ENCODE measurements at places on chromosomes 1 and 21. TPM values are rescaled to one million over a fixed set of nuclear protein-coding genes. Genes with fewer than 3 reads are reported as not detected.

- H3K4me3 ChIP-seq: no peak overlapping the region
- no peak overlapping the region for H3K27ac ChIP-seq
- no peaks in the 10 kb centered on the region for H3K27me3 ChIP-seq
- DNase-seq: no peak
Observed at GRCh38 chr1:91026320-91026719, 4.5 kb upstream of the ZNF644 start.

DNA sequence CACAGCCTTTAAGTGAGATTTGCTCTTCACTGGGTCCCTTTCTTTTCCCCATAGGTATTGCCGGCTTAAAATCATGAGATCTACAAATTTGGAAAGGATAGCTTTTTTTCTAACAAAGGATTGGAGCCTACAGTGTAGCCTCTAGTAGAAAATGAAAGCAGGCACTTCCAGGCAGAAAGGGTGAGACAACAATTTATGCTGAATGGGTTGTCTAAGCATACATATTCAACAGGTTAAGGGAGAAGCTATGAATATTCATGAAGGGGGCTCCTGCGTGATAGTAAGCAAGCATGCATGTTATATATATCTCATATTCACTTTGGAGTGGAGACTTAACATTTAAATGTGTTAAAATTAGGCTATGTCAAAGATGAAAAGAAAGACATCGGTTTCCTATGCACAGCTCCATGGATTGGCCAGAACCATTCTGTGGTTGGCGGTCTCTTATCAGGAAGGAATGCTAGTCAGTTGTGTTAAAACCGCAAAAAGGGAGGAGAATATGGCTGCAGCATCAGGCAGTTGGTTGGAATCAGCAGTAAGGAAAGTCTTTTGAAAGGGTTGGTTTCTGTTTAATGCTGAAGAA is 66.0 kb downstream of the VCAM1 start:
- no peak for DNase-seq
- no peaks in the 10 kb centered on the region for H3K36me3 ChIP-seq
- no peaks in the 10 kb centered on the region for H3K27me3 ChIP-seq
- peaks cover 3% of the 10 kb centered on the region for H3K4me1 ChIP-seq
- H3K4me3 ChIP-seq: no peak overlapping the region

Gene LCE1D
- not detected for total RNA-seq

GRCh38 chr21:41953831-41954653 is at the start of gene C2CD2:
Gene C2CD2 (minus strand): TSS chr21:41954018. CDS start chr21:41953648, 370 bp downstream.
- H3K36me3 ChIP-seq: no peaks in the 10 kb centered on the region
- H3K27ac ChIP-seq: peak within 1 kb of the TSS; percentile 89
- DNase-seq: peak; percentile 77
- H3K27me3 ChIP-seq: no peaks in the 10 kb centered on the region

Gene CD48
- total RNA-seq: 3.1 TPM

Gene ARPC5
- total RNA-seq: 61.4 TPM

GRCh38 chr1:173202424-173203145 is 4.5 kb downstream of the TNFSF4 start:
- no peak for DNase-seq
- H3K4me3 ChIP-seq: no peak overlapping the region
- H3K36me3 ChIP-seq: no peaks in the 10 kb centered on the region
- H3K27ac ChIP-seq: no peak overlapping the region

- peaks cover 3% of the 10 kb centered on the region for H3K4me1 ChIP-seq
- H3K27ac ChIP-seq: no peak overlapping the region
- H3K4me3 ChIP-seq: no peak overlapping the region
Observed at GRCh38 chr21:15060543-15061175, 4.1 kb downstream of the NRIP1 start.

Gene THBS3
- total RNA-seq: 29.1 TPM

- no peak overlapping the region for H3K4me3 ChIP-seq
- H3K4me1 ChIP-seq: peaks cover 6% of the 10 kb centered on the region
- no peak for DNase-seq
- no peak overlapping the region for H3K27ac ChIP-seq
- H3K27me3 ChIP-seq: no peaks in the 10 kb centered on the region
- H3K36me3 ChIP-seq: no peaks in the 10 kb centered on the region
Observed at GRCh38 chr1:179128520-179128919, 46.6 kb downstream of the TOR3A start.

Gene C1orf94
- total RNA-seq: not detected

- H3K4me3 ChIP-seq: no peak overlapping the region
- DNase-seq: no peak
- no peaks in the 10 kb centered on the region for H3K4me1 ChIP-seq
- no peaks in the 10 kb centered on the region for H3K27me3 ChIP-seq
- H3K36me3 ChIP-seq: no peaks in the 10 kb centered on the region
- no peak overlapping the region for H3K27ac ChIP-seq
Observed at GRCh38 chr1:222694927-222695326, 17.4 kb downstream of the AIDA start.

Gene DNAJC28
- total RNA-seq: 1.3 TPM

- H3K4me1 ChIP-seq: peaks cover 11% of the 10 kb centered on the region
- H3K36me3 ChIP-seq: no peaks in the 10 kb centered on the region
- peak; percentile 83 for DNase-seq
- peak overlapping the region; percentile 41 for H3K4me3 ChIP-seq
- no peaks in the 10 kb centered on the region for H3K27me3 ChIP-seq
Observed at GRCh38 chr1:223133824-223134435, 9.1 kb downstream of the TLR5 start.

DNA sequence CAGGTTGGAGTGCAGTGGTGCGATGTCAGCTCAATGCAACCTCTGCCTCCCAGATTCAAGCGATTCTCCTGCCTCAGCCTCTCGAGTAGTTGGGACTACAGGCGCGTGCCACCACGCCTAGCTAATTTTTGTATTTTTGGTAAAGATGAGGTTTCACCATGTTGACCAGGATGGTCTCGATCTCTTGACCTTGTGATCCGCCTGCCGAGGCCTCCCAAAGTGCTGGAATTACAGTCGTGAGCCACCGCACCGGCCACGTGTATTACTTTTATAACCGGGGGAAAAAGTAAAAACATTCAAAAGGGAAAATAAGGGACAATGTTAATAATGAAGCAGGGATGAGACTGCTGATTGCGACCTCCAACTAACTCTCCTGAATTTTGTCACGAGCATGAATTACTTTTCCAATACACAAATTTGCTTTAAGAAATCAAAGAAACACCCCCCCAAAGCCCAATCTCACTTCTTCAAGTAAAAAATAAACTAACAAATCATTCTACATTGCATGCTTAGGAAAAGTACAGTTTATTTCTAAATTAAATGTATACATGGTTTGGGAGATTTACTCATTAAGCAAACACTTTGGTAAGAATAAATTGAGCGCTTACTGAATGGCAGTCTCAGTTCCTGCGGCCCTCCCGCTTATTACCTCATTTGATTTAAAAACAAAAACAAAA is 521 bp upstream of the ZBED6 start:
- H3K36me3 ChIP-seq: no peaks in the 10 kb centered on the region
- no peaks in the 10 kb centered on the region for H3K27me3 ChIP-seq
- peak overlapping the region; percentile 88 for H3K4me3 ChIP-seq
- peak; percentile 36 for DNase-seq
- peaks cover 15% of the 10 kb centered on the region for H3K4me1 ChIP-seq
- peak overlapping the region; percentile 79 for H3K27ac ChIP-seq

GRCh38 chr1:220926146-220926545 is 46.9 kb downstream of the HLX start:
- no peaks in the 10 kb centered on the region for H3K27me3 ChIP-seq
- no peaks in the 10 kb centered on the region for H3K4me1 ChIP-seq
- no peak for DNase-seq
- no peaks in the 10 kb centered on the region for H3K36me3 ChIP-seq
- no peak overlapping the region for H3K27ac ChIP-seq

DNA sequence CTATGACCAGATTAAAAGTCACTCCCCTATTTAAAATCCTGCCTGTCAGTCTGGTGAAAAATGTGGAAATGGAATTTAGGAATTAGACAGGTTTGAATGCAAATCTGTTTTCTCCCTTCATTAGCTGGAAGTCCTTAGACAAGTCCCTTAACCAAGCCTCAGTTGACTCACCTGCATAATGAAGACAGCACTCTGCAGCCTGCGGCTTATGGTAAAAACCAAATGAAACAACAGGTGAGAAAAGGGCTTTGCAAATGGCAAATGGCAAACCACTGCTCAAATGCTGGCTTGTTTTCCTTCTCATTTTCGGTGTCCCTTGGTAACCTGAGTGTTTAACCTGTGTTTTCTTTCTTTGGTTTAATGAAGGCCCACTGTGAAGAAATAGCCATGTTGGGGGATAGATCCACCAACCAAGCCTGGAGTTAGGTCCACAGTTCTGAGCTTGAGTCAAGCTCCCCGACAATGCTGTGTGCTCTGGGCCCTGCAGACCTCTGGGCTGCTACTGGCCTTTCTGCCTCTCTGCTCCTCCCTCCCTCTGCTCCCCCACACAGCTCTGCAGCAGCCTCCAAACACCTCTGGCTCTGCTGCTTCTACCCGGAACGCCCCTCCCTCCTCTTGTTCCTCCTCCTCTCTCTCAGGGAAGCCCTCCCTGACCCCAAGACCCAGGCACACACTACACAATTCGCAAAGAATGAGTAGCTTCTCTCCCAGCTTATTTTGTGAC is 641.8 kb downstream of the MATN1 start:
- no peak overlapping the region for H3K4me3 ChIP-seq
- no peaks in the 10 kb centered on the region for H3K27me3 ChIP-seq
- H3K36me3 ChIP-seq: no peaks in the 10 kb centered on the region
- H3K27ac ChIP-seq: no peak overlapping the region

GRCh38 chr1:243917177-243917862 is 67.3 kb upstream of the AKT3 start:
- no peaks in the 10 kb centered on the region for H3K27me3 ChIP-seq
- DNase-seq: peak; percentile 46
- H3K36me3 ChIP-seq: no peaks in the 10 kb centered on the region
- H3K4me3 ChIP-seq: peak overlapping the region; percentile 49

Gene NBPF20
- total RNA-seq: 2.8 TPM

Gene LPAR3
- 6.7 TPM for total RNA-seq

DNA sequence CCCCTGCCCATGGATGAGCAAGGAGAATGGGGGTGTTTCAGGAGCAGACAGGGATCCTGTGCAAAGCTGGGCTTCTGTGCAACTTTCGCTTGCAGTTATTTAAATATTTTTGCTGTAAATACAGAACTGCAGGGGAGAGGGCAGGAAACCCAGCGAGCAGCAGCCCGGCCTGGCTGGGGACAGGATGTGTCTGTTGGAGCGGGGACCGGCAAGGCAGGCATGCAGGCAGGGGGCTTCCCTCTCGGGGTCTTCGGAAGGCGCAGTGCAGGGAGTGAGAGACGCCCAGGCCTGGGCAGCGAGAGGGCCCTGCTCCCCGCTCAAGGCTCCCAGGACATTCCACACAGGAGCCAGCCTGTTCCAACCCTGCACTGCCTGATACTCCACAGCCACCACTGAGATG is 1.7 kb upstream of the AIRE start:
- no peaks in the 10 kb centered on the region for H3K36me3 ChIP-seq
- no peaks in the 10 kb centered on the region for H3K27me3 ChIP-seq
- H3K4me1 ChIP-seq: no peaks in the 10 kb centered on the region
- H3K27ac ChIP-seq: no peak overlapping the region

Gene CACNA1S
- not detected for total RNA-seq

Gene SPRR1B
- not detected for total RNA-seq

DNA sequence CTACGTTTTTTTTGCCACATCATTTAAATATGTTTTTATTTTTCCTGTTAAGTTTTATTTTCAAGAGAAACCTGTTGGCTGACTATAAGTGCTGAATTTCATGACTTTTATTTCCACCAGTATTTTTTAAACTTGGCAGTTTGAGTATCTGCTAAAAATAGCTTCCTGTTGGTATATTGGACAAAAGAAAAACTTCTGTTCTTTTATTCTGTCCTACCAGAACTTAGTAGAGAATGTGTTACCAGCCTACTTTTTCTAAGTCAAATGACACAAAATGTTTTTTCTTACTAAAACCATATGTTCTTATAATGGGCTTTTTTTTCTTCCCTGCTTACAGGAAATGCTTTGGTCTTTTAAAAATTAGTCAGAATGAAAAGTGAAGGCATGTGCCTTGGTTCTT is 7.6 kb downstream of the DR1 start:
- no peak for DNase-seq
- no peak overlapping the region for H3K4me3 ChIP-seq
- peaks cover 1% of the 10 kb centered on the region for H3K4me1 ChIP-seq
- H3K27me3 ChIP-seq: no peaks in the 10 kb centered on the region

DNA sequence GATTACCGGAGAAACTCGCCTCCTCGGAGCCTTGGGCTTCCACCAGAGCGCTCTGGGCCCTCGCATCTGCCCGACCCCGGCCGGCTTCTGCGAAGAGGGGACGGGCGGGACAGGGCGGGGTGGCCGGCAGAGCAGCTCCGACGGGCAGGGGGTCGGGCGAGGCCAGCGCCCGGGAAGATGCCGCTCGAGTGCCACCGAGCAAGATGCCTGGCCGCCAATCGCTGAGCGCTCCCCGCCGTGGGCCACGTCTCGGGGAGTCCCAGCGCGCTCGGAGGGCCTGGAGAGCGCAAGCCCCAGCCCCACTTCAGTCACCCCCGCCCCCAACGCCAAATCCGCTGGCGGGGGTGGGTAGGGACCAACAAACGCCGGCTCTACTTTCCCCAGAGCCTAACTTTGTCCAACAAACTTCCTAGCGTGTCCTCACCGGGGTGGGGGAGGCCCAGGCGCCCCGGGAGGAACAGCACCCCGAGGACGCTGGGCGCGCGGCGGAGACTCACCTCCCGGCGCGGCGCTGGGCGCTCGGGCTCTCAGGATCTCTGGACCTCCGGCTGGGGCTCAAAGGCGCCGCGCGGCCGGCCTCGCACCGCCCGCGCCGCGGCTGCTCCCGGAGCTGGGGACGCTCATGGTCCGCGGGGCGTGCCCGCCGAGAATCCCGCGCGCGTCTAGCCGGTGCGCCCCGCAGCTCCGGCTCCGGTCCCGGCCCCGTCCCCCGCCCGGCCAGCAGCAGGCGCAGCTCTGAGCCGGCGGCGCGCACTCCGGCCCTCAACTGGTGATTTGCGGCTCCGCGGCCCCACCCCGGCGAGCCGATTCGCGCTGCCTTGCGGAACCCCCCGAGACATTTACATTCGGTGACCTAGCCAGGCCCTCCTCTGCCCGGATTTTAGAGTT is at the start of gene BCAR3:
BCAR3 (minus strand) TSS at position 737 of the 888 bp plus-strand sequence. CDS start 6,907 bp downstream, outside the sequence.
- no peaks in the 10 kb centered on the region for H3K27me3 ChIP-seq
- peaks cover 7% of the 10 kb centered on the region for H3K4me1 ChIP-seq
- peak within 1 kb of the TSS; percentile 72 for H3K27ac ChIP-seq
- peak within 1 kb of the TSS; percentile 70 for H3K4me3 ChIP-seq

Gene NBPF10
- 3.7 TPM for total RNA-seq

Gene PPIAL4G
- not detected for total RNA-seq

DNA sequence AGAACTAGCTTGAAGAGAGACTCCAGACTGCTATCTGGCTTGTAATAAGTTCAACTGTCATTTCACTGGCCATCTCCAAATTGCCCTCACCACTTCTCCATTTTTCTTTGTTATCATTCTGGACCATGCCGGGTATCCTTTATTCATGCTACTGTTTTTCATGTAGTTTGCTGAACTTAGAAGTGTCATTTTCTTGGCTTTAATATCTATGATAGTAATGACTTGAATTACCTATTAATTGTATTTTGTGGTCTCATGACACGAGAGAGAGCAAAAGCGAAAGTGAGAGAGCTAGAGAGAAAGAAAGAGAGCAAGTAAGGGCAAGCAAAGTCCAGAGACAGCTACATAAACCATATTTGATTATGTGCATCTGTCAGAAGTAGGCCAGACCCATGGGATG is 184.9 kb upstream of the ATP1B1 start:
- H3K27ac ChIP-seq: no peak overlapping the region
- DNase-seq: no peak
- no peaks in the 10 kb centered on the region for H3K36me3 ChIP-seq
- no peaks in the 10 kb centered on the region for H3K27me3 ChIP-seq

GRCh38 chr1:193769651-193770050 is 583.2 kb upstream of the B3GALT2 start:
- no peak overlapping the region for H3K4me3 ChIP-seq
- no peaks in the 10 kb centered on the region for H3K4me1 ChIP-seq
- no peaks in the 10 kb centered on the region for H3K27me3 ChIP-seq
- no peak for DNase-seq

Gene AJAP1
- 20.8 TPM for total RNA-seq
